ENCODE measurements at places on chromosomes 11 and 22. TPM values are rescaled to one million over a fixed set of nuclear protein-coding genes. Genes with fewer than 3 reads are reported as not detected.

PLA2G6 gene
- total RNA-seq = 28.3 TPM

- no peaks in the 10 kb centered on the region for H3K4me1 ChIP-seq
- peaks cover 33% of the 10 kb centered on the region for H3K27me3 ChIP-seq
- H3K4me3 ChIP-seq = no peak overlapping the region
- no peak overlapping the region for H3K27ac ChIP-seq
Measured at GRCh38 chr11:59053387-59053786, 32.7 kb upstream of the GLYATL1B start.

- H3K27ac ChIP-seq = peak overlapping the region; percentile 94
- peak; percentile 80 for DNase-seq
- H3K4me3 ChIP-seq = peak overlapping the region; percentile 99
Measured at GRCh38 chr22:42648368-42649245, 585 bp downstream of the CYB5R3 start.

LSP1 gene
- total RNA-seq = not detected

DNA sequence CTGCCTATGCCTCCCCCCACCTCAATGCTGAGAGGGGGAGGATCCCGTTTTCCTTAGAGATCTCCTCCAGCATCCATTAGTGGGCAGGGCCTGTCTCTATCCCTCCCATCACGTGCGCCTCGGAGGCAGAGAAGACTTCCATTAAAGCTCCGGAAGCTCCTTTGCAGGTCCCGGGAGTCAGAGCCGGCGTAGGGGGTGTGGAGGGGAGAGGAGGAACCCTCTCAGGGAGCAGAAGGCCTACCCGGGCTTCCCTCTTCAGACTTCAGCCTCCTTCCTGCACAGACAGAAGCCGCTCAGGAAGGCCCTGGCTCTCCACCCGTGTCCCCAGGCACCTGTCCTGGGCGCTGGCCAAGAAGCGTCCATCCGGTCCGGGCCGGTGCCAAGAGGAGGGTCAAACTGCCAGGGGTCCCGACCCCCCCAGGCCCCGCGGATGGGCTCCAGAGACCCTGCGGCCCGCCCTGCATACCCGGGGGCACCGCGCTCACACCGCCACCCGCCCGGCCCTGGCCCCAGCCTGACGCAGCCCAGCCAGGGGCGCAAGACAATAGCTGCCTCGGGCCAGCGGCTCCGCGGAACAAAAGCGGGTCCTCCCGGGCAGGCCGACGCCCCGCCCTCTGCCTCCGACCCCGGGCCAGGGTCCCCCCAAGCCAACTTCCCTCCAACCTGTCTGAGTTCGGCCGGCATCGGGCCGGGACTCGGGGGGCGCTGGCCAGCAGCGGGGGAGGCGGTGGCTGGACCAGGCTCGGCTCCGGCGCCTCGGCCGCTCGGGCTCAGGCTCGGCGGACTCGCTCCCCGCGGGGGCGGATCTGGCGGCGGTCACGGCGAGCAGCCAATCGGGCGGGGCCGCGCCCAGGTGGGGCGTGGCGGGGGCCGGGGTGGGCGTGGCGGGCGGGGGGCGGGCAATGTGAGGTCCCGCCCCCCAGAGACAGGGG lies 29.9 kb downstream of the ARVCF start:
- no peaks in the 10 kb centered on the region for H3K27me3 ChIP-seq
- no peaks in the 10 kb centered on the region for H3K36me3 ChIP-seq
- H3K4me1 ChIP-seq = peaks cover 7% of the 10 kb centered on the region
- DNase-seq = peak; percentile 93
- peak overlapping the region; percentile 77 for H3K4me3 ChIP-seq

NDUFV1 gene
- 168 TPM for total RNA-seq

GRCh38 chr11:69664103-69664775 lies 10.9 kb downstream of the LTO1 start:
- no peak for DNase-seq
- peaks cover 8% of the 10 kb centered on the region for H3K36me3 ChIP-seq
- H3K4me3 ChIP-seq = no peak overlapping the region
- no peak overlapping the region for H3K27ac ChIP-seq
- no peaks in the 10 kb centered on the region for H3K4me1 ChIP-seq
- no peaks in the 10 kb centered on the region for H3K27me3 ChIP-seq

GRCh38 chr22:31323578-31324550 lies 22.3 kb downstream of the PATZ1 start:
- no peak overlapping the region for H3K27ac ChIP-seq
- no peaks in the 10 kb centered on the region for H3K4me1 ChIP-seq
- no peak overlapping the region for H3K4me3 ChIP-seq
- H3K36me3 ChIP-seq = no peaks in the 10 kb centered on the region
- DNase-seq = no peak
- no peaks in the 10 kb centered on the region for H3K27me3 ChIP-seq

GRCh38 chr22:22927196-22927887 lies 39.7 kb downstream of the IGLL5 start:
- peaks cover 11% of the 10 kb centered on the region for H3K4me1 ChIP-seq
- no peak overlapping the region for H3K4me3 ChIP-seq
- peak; percentile 37 for DNase-seq
- H3K27ac ChIP-seq = no peak overlapping the region

GRCh38 chr11:2375341-2375853 lies 1.7 kb upstream of the CD81 start:
- H3K27me3 ChIP-seq = no peaks in the 10 kb centered on the region
- no peak overlapping the region for H3K4me3 ChIP-seq
- H3K36me3 ChIP-seq = no peaks in the 10 kb centered on the region
- no peak for DNase-seq
- no peak overlapping the region for H3K27ac ChIP-seq
- H3K4me1 ChIP-seq = peaks cover 10% of the 10 kb centered on the region

DNA sequence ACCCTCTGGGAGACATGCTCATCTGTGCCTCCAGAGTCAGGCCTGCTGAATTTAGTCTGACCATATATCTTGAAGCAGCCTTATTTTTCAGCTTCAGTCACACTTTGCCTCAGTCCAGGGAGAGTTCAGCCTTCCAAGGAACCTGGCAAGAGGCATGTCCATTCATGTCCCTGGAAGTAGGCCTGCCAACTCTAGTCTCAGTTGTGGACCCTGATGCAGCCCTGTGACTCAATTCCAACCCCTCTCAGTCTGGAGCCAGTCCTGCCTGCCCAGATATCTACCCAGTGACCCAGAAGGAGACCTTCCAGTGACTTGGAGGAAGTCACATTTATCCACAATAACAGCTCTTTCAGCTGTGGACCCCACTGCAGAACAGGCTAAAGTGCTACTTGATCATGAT lies 566.6 kb downstream of the TMEM135 start:
- H3K36me3 ChIP-seq = no peaks in the 10 kb centered on the region
- H3K27me3 ChIP-seq = no peaks in the 10 kb centered on the region
- no peak overlapping the region for H3K27ac ChIP-seq
- DNase-seq = no peak
- H3K4me1 ChIP-seq = no peaks in the 10 kb centered on the region

- no peak overlapping the region for H3K4me3 ChIP-seq
- DNase-seq = no peak
Measured at GRCh38 chr11:73389134-73389525, 12.9 kb downstream of the RELT start.

- no peak overlapping the region for H3K4me3 ChIP-seq
- no peak overlapping the region for H3K27ac ChIP-seq
- peak; percentile 15 for DNase-seq
- no peaks in the 10 kb centered on the region for H3K36me3 ChIP-seq
- peaks cover 5% of the 10 kb centered on the region for H3K27me3 ChIP-seq
Measured at GRCh38 chr11:133156986-133157745, 375.1 kb downstream of the OPCML start.

GRCh38 chr22:27848005-27848404 lies 46.4 kb upstream of the MN1 start:
- H3K4me3 ChIP-seq = no peak overlapping the region
- H3K27me3 ChIP-seq = no peaks in the 10 kb centered on the region
- no peak for DNase-seq

DNA sequence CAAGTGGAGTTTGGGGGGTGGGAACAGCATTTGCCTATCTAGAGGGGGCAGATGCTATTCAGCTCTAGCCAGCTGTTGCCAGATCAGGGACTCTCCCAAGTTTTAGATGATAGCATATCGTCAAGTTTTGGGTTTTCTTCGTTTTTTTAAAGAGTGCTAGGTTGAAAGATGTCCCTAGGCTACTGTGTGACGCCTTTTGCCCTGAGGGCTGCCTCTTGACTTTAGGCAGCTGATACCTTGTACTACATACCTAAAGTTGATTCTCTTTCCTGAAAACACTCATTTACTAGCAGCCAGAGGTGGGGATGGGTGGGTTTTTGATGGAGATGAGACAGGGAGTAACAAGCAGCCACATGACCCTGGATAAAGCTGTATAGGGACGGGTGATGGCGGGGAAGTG lies 87.1 kb downstream of the ABTB2 start:
- no peak overlapping the region for H3K4me3 ChIP-seq
- peaks cover 26% of the 10 kb centered on the region for H3K4me1 ChIP-seq
- DNase-seq = no peak
- no peaks in the 10 kb centered on the region for H3K27me3 ChIP-seq
- H3K36me3 ChIP-seq = no peaks in the 10 kb centered on the region
- no peak overlapping the region for H3K27ac ChIP-seq

- no peaks in the 10 kb centered on the region for H3K27me3 ChIP-seq
- H3K36me3 ChIP-seq = no peaks in the 10 kb centered on the region
- H3K4me1 ChIP-seq = peaks cover 23% of the 10 kb centered on the region
- peak overlapping the region; percentile 75 for H3K4me3 ChIP-seq
- no peak for DNase-seq
- H3K27ac ChIP-seq = no peak overlapping the region
Measured at GRCh38 chr22:29882716-29883044, 294 bp upstream of the MTMR3 start.

FAM111B gene
- total RNA-seq = 4.5 TPM

DNA sequence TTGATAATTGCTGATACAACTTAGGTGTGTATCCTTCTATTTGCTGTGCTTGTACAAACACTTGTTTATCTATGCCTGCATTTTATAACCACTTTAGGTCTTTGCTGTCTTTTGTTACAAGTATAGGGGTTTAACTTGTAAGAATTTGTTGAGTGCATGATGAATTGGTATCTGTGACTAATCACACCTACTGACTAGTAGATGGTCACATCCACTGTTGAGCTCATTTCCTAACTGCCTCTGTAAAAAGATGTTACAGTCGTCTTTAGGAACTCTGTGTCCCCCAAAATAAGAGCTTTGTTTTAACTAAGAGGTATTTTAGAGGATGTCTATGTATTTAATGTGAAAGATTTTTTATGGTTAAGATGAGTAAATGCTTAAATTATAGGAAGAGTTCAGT lies 60.5 kb downstream of the HIPK3 start:
- H3K4me3 ChIP-seq = no peak overlapping the region
- no peaks in the 10 kb centered on the region for H3K36me3 ChIP-seq
- H3K4me1 ChIP-seq = peaks cover 31% of the 10 kb centered on the region
- peak; percentile 72 for DNase-seq

DNA sequence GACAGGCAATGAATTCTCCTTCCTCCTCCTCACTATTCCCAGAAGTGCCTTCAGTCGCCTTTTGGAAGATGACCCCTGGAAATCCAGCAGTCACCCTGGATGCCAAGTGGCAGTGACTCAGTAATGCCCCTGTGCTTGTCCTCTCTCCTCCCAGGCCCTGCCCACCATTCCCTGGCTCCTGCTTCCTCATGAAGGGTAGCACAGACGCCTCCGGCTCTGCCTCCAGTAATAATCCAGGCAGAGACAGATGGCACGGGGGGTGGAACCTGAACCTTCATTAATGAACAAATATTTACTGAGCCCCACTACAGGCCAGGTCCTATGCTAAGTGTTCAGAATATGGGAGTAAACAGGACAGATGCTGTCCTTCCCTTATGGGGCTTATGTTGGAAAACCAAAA lies 23.2 kb downstream of the SYT13 start:
- no peaks in the 10 kb centered on the region for H3K36me3 ChIP-seq
- no peak for DNase-seq
- no peaks in the 10 kb centered on the region for H3K27me3 ChIP-seq
- no peak overlapping the region for H3K27ac ChIP-seq

CLDN5 gene
- not detected for total RNA-seq

GRCh38 chr22:49629586-49630447 lies 197.9 kb downstream of the BRD1 start:
- H3K27me3 ChIP-seq = no peaks in the 10 kb centered on the region
- H3K27ac ChIP-seq = no peak overlapping the region
- DNase-seq = no peak
- no peak overlapping the region for H3K4me3 ChIP-seq

DNA sequence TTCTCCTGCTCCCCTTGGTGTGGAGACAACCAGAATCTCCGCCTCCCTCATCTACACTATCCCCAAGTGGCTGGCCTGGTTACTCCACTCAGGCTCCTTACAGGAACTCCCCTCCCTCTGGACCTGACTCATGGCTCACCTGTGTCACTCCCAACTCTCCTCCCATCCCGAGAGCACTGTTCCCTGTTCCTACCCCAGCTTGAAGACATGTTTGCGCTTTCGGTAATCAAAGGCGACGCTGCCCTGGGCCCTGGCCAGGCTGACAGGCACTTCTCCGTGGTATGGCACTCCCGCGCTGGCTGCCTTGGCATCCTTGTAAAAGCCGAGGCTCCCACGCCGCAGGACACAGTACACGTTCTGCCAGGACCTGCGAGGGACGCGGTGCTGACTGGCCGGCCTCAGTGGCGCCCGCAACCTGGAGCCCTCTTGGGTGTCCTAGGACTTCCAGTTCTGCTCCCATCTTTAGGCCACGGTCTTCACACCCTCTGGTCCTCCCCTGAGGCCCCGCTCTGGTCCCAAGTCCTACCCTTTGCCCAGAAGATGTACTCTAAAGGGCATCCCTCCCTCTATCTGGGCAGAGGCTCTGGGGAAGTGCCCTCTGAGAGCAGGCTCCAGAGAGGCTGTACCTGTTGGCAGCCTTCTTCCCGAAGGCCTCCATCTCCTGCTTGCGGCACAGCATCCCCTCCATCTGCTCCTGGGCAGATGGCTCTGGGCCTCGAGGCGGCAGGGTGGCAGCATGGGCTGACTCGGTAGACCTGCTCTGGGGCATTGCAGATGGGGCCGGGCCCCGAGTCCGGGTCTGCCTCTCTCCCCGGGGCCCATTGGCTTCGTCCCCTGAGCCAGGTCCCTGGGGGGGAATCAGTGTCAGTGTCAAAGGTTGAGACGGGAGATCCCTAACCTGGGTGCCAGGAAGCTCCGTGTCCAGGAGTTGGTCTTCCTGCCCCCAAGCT lies 9.4 kb upstream of the RBM4B start:
- H3K4me3 ChIP-seq = no peak overlapping the region
- H3K4me1 ChIP-seq = no peaks in the 10 kb centered on the region
- no peak overlapping the region for H3K27ac ChIP-seq
- DNase-seq = no peak
- H3K27me3 ChIP-seq = no peaks in the 10 kb centered on the region

LGR4 gene
- total RNA-seq = 59.2 TPM

DNA sequence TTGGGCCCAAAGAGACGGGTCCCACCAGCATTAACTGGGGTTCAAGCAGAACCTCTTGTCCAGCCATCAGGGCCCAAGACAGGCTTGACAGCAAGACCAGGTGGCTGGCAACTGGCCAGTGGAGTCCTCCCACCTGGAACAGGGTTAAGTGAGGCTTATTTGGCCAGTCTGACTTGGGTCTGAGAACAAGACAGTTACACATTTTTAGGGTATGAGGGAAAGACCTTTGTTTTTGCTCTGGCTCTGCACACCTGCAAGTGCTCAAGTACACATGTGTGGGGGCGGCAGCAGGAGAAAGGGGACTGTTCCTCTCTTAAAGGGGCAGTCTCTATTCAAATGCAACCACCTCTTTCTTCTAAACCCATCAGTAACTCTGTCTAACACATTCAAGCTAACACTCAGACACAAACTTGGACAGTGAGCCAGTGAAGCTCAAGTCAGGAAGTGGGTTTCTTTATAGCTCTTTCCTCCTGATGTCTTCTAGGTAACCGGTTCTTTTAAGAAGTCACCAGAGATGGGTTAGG lies 116.2 kb downstream of the ETS1 start:
- no peak for DNase-seq
- H3K4me3 ChIP-seq = no peak overlapping the region
- H3K36me3 ChIP-seq = peaks cover 52% of the 10 kb centered on the region
- H3K4me1 ChIP-seq = peaks cover 76% of the 10 kb centered on the region
- H3K27me3 ChIP-seq = no peaks in the 10 kb centered on the region

GRCh38 chr22:30801695-30802094 lies 107.0 kb downstream of the OSBP2 start:
- DNase-seq = no peak
- H3K4me1 ChIP-seq = peaks cover 8% of the 10 kb centered on the region
- peaks cover 11% of the 10 kb centered on the region for H3K27me3 ChIP-seq

Measured in GM23248 (cell line).